ENCODE measurements at places on chromosomes 11 and 22.

GRCh38 chr11:113332638-113333329 is 18.4 kb downstream of the TTC12 start:
- no peak for DNase-seq

GRCh38 chr11:33861386-33861785 is 30.5 kb downstream of the LMO2 start:
- no peak for DNase-seq

DNA sequence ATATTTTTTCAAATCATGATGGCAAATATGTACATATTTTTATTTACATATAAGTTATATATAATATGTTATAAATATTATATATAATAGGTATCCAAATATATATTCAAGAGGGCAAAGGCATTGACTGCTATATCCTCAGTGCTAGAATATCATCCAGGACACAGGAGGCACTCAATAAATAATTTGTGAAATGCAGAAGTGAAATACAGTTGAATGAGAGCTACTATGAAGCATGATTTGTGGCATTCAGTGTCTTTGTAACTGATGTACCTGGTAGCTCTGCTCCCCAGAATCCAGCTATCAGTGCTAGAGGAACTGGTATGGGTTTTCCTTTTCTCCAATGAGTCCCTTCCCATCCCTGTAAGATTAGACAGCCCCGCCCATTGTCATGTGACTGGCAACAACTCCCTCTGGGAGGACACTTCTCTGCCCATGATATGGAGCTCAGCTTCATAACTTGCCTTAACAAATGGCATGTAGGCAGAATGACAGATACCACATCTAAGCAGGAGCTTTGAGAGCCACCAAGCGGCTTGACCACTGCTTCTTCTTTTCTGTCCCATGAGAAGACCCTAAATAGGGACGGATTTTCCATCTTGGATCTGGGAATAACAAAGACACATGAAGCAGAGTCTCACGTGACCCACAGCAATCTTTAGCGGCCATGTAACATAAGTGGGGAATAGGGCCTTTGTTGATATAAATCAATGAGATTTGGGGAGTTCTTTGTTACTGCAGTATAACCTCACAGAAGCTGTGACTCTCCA is 10.2 kb upstream of the CD82 start:
- DNase-seq = no peak

GRCh38 chr11:77127920-77128691 is at the start of gene MYO7A:
Gene MYO7A, plus strand, starts transcription at chr11:77128246. Its CDS starts 2,389 bp downstream, at chr11:77130635.
- no peak for DNase-seq

- DNase-seq = no peak
These were observed 3.9 kb downstream of the ATF4 start for GRCh38 chr22:39524089-39524752.

GRCh38 chr22:38214302-38215056 is 12.7 kb downstream of the MAFF start:
- DNase-seq = no peak

DNA sequence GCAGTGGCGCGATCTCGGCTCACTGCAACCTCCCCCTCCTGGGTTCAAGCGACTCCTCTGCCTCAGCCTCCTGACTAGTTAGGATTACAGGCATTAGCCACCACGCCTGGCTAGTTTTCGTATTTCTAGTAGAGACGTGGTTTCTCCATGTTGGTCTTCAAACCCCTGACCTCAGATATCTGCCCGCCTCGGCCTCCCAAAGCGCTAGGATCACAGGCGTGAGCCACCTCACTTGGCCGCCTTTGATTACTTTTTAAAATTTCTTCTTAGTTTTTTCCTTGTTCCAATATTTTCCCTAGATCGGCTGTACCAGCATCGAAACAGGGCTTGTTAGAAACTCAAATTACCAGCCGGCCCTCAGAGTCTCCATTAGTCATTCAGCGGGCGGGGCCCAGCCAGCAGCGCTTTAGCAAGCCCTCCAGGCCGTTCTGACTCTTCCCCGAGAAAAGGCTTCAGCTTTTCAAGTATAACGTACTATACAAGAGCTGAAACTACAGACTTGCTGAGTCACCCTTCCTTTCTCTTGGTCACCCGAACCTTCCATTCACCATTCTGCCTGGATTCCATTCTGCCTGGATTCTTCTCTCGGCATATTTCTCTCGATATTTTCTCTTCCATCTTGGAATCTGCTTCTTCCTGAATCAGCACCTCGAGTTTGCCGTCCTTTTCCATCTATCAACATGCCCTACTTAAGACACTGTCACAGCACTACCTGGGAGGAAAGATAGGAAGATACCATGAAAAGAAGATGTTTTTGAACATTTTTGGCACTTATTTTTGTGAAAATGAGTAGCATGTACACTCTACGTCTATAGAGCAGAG is 6.7 kb upstream of the CAPRIN1 start:
- DNase-seq = no peak

- no peak for DNase-seq
These were observed 513.8 kb downstream of the MIAT start for GRCh38 chr22:27171212-27171611.

DNA sequence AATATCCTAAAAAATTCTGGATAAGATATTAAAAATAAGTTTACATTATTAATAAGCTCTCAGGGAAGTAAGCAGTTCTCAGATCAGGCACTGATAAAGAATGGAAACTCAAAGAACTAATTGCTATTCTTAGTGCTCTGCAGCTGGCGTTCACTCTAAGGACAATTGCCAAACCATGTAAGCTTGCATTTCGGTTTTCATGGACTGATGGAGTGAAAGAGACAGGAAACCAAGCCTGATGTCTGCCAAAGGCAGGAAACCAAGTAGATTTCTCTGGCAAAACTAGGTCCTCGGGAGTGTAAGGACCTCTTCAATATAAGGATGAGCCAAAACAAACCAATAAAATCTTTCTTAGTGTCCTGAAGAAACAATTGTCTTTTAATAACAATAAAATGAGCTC is 355.2 kb downstream of the RAB38 start:
- DNase-seq = no peak

DNA sequence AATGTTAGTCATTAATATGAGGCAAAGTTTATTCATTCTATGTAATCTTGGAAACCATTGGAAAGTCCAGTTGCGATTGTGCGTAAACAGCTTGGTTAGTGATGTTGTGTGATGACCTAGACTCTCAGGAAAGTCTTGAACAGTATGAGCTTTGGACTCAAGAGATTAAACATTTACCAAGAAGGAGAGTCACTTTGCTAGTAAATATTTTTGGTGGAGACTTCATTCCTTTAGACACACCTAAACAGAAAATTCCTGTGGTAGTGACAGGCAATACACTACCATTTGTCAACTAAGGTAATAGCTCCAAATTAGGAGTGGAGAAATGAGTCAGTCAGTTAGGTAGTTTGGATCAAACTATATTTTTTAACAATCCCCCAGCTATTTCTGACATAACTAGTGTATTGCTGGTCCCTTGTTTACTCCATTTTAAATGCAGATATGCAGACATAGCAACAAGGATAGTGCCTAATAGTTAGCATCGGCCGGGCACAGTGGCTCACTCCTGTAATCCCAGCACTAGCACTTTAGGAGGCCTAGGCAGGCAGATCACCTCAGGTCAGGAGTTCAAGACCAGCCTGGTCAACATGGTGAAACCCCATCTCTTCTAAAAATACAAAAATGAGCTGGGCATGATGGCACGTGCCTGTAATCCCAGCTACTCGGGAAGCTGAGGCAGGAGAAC is 89.3 kb downstream of the ARHGAP42 start:
- peak; percentile 94 for DNase-seq

DNA sequence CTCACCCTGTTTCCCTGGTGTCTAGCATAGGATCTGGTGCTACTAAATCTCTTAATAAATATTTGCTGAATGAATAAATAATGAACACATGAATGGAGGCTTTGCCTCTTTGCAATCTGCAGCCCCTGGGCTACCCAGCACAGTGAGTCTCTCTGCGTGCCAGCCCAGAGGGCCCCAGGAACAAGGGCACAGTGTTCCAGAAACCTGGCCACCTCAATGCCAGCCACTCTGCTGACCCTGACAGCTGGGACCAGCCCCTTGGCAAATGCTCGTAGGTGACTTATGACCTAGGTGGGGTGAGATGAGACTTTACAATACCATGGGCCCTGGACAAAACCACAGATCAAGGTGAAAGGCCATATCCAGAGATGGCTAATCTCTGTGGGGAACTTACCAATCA is 31.6 kb downstream of the UQCR10 start:
- DNase-seq = no peak

- DNase-seq = no peak
These were observed 618.4 kb downstream of the OPCML start for GRCh38 chr11:132913886-132914285.

DNA sequence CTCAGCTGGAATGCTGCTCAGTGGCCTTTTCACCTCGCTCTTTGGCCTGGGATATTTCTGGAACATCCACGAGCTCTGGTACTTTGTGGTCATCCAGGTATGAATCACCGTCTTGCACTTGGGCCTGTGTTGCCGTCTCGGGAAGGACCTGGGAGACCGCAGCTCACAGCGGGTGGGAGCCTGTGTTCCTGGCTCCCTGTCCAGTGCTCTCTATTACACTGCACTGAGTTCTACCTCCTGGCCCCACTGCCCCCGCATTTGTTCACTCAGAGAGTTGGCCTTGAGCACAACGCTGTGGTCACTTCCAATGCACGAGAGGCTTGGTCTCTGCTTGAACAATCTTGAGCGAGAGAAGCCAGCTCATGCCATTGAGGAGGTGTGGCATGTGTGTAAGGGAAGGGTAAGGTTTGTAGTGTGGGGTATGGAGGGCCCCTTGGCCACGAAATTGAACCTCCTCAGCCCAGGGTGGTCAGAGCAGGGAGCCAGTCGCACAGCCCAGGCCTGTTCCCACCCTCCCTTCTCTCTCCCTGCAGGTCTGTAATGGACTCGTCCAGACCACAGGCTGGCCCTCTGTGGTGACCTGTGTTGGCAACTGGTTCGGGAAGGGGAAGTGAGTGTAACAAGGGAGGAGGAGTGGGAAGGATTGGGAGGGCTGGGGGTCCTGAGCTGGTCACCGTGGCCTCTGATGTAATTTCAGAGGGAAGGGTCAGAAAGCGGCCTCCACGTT is 16.2 kb downstream of the SLC37A2 start:
- DNase-seq = no peak

- peak; percentile 40 for DNase-seq
These were observed 38.7 kb downstream of the EIF3F start for GRCh38 chr11:8025816-8026215.

GRCh38 chr11:130380778-130381177 is 47.6 kb downstream of the ADAMTS8 start:
- no peak for DNase-seq

GRCh38 chr11:1349327-1350041 is 40.1 kb upstream of the TOLLIP start:
- no peak for DNase-seq

DNA sequence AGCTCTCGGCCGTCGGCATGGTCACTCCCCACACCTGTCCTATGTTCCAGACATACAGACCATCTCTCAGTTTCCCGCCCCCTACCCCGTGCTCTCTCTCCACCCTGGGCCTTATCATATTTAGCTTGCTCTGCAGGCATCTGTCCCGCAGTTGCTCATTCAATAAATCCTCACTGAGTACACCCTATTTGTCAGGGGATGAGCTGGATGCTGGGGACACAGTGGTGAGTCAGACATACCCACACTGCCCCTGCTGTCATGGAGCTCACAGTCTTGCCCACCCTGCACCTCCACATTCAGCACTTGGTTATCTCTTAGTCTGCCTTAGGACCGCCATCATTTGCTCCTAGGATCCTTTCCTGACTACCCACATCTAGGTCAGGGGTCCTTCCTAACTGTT is 313.8 kb downstream of the LARGE1 start:
- no peak for DNase-seq

- DNase-seq = no peak
These were observed 13.3 kb downstream of the TMEM258 start for GRCh38 chr11:61778920-61779650.

DNA sequence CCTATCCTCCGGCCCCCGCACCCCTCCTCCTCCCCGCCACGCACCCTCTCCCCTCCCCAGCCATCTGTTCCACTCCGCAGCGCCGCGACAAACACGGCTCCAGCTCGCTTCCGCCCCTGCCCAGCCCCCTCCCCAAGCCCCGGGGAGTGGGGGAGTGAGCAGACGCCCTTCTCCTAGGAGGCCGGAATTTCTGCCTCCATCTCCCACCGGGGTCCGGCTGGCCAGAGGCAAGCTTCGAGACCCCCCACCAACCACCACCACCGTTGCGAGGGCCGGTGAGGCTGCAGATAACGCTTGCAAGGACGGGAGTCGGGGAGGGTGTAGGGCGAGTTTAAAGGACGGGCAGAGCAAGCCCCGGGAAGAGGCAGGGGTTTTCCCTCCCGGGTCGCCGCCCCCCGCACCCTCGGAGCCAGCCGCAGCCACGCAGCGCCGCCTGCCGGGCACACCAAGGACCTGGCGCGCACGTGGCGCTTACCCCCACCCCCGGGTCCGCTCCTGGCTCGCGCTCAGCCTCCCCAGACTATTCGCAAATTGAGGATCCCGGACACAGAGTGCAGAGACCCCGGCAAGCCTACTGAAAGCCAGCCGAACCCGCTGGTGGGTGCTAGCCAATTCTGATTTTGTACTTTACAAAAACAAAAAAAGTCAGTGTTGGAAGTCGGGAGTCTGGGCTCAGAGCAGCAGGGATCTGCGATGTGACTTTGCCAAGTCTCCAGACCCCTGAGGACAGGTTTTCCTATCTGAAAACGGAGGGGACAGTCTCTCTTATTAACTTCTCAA is 22.6 kb downstream of the RTN4RL2 start:
- no peak for DNase-seq

DNA sequence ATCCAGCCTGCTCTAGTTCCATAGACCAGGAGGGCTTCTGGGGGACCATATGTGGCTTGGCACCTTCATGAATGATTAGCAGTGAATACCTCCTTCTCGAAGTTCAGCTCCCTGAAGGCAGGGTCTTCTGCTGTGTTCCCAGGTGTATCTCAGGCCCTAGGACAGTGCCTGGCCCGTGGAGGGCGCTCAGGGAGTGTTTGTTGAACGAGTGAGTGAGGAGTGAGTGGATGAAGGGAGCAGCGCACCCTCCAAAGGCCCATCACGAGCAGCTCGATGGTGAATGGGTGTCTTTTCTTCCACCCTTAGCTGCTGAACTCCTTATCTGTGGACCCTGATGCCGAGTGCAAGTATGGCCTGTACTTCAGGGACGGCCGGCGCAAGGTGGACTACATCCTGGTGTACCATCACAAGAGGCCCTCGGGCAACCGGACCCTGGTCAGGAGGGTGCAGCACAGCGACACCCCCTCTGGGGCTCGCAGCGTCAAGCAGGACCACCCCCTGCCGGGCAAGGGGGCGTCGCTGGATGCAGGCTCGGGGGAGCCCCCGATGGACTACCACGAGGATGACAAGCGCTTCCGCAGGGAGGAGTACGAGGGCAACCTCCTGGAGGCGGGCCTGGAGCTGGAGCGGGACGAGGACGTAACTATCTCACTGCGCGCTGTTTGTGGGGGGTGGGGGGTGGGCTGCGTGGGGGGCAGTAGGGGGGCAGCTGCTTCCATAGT is 9.5 kb downstream of the ANO1 start:
- no peak for DNase-seq

DNA sequence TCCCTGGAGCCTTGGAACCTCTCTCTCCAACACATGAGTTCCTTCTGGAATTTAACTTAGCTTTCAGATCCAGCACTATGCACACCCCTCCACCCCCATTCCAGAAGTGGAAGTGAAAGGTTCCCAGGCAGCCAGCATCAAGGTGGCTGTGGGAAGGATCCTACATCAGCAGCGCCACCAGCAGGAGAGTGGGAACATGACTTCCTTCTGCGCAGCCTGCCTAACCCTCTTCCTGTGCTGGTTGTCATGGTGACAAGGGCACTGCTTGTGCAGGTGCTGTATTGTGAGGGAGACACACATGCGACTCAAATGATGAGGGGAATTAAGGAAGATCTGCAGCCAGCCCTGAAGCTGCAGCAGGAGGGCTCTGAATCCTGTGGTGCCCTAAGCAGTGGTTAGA is 904.5 kb upstream of the API5 start:
- DNase-seq = no peak

All from kidney glomerular epithelial cell (primary cell).